Activated CD8-positive, alpha-beta memory T cell treated with anti-CD3 and anti-CD28 coated beads, Interleukin-2, amount 50 U/mL, for 48 hours (primary cell): ENCODE measurements at places on chromosomes 5 and 9.

GRCh38 chr9:127915325-127915752, 1.5 kb downstream of the ST6GALNAC4 start:
- no peak for DNase-seq

DNA sequence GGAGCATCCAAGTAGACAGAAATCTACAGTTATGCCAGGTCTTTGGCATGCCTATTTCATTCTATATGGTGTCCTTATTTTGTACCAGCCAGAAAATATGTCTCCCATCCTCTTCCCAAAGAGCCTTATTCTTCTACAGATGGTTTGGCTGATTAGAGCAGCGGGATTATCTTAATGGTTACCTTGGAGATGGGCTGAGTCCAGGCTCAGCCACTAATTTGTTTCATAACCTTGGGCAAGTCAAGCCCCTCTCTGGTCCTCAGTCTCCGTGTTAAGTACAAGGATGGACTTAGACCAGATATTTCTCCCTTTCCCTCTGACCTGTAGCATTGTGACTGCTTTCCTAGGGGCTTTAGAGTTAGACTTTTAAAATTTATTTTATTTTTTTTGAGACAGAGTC, 11.1 kb upstream of the GLE1 start:
- DNase-seq = no peak

- DNase-seq = no peak
Measured at GRCh38 chr9:23717505-23717904, 108.5 kb downstream of the ELAVL2 start.

DNA sequence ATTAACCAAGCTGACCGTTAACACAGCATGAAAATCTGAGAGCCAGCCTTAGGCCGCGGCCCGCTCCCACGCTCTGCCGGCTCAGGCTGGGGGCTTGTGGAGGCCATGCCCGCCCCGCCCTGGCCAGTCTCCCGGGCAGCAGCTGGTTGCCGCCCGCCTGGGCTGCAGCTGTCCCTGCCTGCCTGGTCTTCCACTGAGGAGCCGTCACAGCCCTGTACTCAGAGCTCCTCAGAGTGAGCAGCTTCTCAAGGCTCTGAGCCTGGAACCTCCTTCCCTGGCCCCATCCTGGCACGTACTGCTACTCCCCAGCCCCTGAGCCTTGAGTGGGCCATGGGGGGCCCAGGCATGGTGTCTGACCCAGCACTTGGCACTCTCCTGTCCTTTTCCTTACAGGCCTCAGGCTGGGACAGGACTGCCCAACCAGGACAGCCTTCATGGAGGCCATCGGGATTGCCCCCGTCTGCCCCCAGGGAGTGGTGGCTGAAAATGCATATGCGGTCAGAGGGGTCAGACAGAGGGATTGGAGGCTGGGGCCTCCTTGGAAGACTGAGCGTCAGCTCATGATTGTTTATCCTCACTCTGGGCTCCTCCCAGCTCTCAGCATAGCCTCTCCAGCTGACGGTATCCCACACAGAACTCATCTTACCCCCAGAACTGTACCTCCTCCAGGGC, 11.9 kb downstream of the FGFR4 start:
- DNase-seq = no peak

GRCh38 chr9:91163773-91164471, 197.8 kb downstream of the AUH start:
- DNase-seq = no peak

GRCh38 chr9:136485049-136486045, 2.5 kb upstream of the SEC16A start:
- DNase-seq = peak; percentile 93

- no peak for DNase-seq
Measured at GRCh38 chr9:95815133-95815532, 60.4 kb upstream of the ERCC6L2 start.

DNA sequence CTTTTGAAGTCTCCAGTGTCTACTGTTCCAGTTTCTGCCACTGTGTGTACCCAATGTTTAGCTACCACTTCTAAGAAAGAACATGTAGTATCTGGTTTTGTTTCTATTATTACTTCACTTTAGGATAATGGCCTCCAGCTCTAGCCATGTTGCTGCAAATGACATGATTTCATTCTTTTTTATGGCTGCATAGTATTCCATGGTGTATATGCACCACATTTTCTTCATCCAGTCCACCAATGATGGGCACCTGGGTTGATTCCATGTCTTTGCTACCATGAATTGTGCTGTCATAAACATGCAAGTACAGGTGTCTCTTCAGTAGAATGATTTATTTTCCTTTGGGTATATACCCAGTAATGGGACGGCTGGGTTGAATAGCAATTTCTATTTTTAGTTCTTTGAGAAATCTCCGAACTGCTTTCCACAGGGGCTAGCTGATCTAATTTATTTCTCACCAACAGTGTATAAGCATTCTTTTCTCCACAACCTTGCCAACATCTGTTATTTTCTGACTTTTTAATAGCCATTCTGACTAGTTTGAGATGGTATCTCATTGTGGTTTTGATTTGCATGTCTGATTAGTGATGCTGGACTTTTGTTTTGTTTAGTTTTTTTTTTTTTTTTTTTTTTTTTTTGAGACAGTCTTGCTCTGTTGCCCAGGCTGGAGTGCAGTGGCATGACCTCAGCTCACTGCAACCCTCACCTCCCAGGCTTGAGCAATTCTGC, 68.9 kb downstream of the WDR41 start:
- DNase-seq = no peak

DNA sequence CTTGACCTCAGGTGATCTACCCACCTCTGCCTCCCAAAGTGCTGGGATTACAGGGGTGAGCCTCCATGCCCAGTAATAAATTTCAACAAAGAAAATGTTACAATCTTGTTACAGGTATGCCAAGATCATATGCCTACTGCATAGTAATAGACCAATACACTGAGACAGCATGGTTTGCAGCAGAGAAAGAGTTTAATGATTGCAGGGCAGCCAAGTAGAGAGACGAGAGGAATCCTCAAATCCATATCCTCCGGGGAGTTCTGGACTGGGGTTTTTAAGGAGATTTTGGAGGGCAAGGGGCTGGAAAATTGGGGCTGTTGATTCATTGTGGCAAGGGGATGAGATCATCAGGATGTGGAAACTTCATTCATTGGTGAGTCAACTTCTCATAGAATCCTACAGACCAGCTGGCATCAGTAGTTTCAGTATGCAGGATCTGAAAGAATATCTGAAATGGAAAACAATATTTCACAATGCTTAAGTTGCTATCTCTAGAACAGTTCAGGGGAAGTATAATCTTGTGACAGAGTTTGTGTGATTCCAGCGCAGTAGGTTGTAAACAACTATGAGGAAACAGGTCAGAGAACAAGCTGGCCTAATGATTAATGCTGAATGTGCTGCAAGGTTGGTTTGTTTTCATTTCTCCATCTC, 14.8 kb upstream of the TUT7 start:
- no peak for DNase-seq

DNA sequence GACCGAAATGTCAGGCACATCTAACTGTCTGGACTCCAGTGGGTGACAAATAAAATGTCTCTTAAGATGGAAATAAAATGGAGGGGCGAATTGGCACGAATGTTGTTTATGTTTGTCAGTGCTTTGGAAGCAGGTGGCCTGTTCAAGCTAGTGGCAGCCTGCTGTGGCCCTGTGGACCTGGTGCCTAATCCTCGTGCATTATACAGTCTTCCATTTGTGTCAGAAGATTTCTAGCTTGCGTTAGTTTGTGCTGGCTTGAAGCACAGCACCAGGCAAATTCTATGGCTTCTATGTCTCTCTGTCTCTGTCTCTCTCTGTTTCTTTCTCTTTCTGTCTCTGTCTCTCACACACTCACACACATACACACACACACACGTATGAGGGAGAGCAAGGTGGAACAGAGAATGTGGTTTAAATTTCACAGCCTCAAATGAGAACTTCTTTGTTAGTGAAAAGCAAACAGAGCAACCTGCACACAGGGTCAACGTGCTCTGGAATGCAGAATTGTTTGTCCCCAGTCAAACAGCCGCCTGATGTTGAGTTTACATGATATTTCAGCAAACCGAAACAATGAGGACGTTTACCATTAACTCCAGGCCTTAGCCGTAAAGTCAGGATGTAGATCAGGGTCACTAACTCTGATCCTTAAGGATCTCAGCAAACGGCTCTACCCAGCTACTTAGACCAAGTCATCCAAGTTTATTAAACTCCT, 39.0 kb upstream of the CD180 start:
- no peak for DNase-seq

DNA sequence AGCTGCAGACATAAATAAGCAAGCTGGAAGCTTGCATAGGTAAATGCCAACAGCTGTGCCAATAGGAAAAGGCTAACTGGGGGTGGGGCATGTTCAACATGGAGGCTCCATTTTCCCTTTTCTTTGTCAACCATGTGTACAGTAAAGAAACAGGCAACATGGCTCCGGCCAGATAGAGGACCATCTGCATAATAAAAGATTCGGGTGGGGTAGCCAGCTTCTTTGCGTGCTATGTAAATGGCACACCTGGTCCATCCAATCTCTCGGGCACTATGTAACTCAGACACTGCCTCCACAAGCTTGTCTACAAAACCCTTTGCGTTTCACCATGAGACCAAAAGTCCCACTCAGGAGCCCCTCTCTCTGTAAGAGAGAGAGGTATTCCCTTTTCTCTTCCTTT, 41.7 kb upstream of the DENND4C start:
- DNase-seq = no peak

- DNase-seq = no peak
Measured at GRCh38 chr5:147643142-147643541, 133.3 kb upstream of the DPYSL3 start.

DNA sequence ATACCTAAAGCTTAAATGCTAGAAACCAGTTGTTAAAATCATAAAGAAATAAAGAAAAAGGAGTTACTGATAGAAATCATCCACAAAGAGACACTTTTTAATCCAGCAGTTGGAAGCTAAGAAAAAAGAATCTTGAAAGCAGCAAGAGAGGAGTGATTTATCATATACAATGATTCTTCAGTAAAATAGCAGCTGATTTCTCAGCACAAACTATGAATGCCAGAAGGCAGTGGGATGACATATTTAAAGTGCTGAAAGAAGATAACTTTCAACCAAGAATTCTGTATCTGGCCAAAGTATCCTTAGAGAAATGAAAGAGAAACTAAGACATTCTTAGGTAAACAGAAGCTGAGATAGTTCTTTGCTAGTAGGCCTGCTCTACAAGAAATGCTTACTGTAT, 366.0 kb downstream of the HTR1A start:
- no peak for DNase-seq

GRCh38 chr5:144203750-144204596, 33.3 kb downstream of the KCTD16 start:
- no peak for DNase-seq

DNA sequence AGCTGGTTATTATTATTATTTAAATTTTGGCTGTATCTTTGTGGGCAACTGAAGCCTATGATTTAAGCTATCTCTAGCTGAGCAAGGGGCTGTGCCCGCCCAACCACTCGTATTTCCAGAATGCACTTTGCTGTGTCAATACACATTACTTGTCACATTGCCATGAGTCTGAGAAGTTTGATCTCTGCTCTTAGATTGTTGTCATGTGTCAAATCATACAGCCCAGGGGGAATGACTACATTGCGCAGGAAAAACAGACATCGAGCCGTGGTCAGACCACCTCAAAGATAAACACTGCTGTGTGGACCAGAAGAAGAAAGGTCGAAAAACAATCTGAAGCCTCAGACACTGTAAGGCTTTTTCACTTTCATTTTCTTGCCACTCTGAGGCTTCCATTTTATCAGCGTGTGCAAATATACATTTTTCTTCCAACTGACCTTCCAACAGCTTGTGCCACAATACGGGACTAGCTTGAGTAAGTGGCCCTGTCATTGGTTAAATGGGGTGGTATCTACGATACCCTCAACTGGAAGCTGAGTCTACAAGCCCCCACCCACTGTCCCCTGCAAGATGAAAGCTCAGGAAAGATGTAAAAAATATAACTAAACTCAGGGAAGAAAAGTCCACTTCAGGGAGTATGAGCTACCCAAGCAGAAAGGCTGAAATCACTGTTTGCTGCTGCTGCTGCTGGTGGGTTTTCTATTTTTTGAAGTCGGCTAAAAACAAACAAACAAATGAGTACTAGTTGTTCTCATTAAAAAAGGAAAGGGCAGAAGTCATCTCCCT, 603.0 kb downstream of the BNC2 start:
- no peak for DNase-seq

GRCh38 chr5:124883681-124884080, 137.2 kb upstream of the ZNF608 start:
- DNase-seq = no peak

- no peak for DNase-seq
Measured at GRCh38 chr9:137105814-137106661, 8.5 kb downstream of the DPP7 start.

GRCh38 chr5:172939611-172940267, 19.5 kb upstream of the RPL26L1 start:
- no peak for DNase-seq

DNA sequence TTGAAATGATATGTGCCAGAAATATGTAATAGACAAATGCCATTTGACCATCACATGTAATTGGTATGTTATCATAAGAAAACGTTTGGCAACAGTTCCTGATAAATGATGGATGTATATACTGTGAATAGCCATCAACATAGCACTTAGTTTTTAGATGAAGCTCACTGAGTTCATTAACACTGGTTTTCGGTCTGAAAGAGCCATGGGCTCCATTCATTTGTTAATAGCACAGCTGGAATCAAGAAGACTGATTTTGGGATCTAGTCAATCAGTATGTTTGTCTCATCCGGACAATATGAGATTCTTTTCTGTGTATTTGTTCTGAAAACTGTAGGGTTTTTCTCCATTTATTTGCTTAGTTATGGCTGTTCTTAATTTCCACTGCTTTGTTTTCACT, 413.5 kb upstream of the CLINT1 start:
- DNase-seq = no peak

- no peak for DNase-seq
Measured at GRCh38 chr5:43304525-43304924, 8.7 kb downstream of the HMGCS1 start.

DNA sequence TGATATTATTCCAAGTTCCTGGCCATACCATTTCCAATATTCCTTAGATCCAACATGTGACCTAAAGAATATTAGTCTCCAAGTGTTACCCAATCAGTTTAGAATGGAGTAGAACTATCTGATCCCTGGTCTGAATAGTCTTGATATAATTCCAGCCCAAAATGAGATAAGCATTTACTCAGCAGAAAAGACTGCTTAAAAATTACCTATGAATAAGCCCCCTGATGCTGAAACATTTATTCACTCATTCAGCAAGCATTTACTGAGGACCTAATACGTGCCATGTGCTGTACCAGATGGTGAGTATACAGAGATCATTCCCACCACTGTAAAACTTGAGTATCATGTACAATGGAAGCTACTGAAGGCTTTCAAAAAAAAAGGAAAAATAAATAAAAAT, 157.0 kb downstream of the FAM114A2 start:
- no peak for DNase-seq

DNA sequence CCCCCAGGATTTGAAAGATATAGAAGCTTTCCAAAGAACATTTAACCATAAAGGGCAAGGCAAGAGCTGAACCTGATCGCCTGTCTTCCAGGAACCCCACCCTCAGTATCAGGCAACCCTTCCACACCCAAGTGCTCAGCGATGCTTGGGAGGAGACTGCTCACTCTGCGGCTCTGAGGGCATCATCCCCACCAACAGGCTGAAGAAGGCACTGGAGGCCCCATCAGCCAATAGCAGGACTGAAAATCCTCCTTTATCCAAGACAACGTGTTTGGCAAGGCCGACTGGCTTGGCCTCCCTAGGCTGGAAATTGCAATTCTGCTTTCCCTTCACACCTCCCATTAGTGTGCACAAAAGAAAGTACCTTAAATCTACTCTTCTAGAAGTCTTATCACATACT, 1.4 kb upstream of the PPP2CA start:
- no peak for DNase-seq
